ENCODE measurements at places on chromosomes 7 and 10.
A peak's percentile ranks its signal among the peaks of the same experiment; 100 is the strongest.

DNA sequence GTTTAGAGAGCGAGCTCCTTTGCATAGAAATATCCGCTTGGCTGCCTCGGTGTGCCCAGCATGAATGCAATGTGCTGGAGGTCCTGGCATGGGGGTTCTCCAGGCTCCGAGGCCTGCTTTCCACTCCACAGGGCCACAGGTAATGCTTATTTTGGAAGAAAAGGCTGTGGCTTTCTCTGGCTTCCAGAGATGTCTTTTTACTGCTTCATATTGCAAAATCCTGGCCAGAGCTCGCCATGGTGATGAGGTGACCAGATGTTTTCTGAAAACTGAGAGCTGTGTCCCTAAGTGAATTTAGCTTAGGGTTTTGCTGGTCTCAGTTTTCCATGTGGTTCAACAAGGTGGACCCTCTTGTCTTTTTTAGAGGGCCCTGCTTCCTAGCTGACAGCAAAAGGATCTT lies 65.2 kb downstream of the BMPER start:
- no peak for DNase-seq

- peak; percentile 41 for DNase-seq
Observed at GRCh38 chr7:116210345-116211005, at the start of gene TES. Gene TES (plus strand): TSS chr7:116210539. CDS start chr7:116210708, 169 bp downstream.

DNA sequence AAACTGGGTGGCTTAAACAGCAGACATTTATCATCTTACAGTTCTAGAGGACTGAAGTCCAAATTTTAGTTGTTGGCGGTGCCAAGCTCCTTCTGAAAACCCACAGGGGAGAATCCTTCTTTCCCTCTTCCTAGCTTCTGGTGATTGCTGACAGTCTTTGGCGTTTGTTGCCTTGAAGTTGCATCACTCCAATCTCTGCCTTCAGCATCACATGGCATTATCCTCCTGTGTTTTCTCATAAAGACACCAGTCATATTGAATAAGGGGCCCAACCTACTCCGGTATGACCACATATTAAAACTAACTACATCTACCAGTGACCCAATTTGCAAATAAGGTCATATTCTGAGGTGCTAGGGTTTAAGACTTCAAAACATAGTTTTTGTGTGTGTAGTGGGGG lies 472.1 kb upstream of the IGFBP3 start:
- DNase-seq, result no peak

- DNase-seq, result peak; percentile 32
Observed at GRCh38 chr7:5296611-5297226, 14.0 kb downstream of the SLC29A4 start.

DNA sequence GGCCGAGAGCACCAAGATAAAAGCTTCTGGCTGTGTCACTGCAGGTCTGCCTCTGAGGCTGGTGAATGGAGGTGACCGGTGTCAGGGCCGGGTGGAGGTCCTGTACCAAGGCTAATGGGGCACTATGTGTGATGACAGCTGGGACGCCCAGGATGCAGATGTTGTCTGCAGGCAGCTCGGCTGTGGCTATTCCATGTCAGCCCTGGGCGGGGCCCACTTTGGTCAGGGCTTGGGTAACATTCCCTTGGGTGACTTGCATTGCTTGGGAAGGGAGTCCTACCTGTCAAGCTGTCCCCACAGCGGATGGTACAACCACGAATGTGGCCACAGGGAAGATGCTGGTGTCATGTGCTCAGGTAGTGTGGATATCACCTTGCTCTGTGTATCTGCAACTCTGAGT lies 8.0 kb downstream of the DMBT1 start:
- no peak for DNase-seq

DNA sequence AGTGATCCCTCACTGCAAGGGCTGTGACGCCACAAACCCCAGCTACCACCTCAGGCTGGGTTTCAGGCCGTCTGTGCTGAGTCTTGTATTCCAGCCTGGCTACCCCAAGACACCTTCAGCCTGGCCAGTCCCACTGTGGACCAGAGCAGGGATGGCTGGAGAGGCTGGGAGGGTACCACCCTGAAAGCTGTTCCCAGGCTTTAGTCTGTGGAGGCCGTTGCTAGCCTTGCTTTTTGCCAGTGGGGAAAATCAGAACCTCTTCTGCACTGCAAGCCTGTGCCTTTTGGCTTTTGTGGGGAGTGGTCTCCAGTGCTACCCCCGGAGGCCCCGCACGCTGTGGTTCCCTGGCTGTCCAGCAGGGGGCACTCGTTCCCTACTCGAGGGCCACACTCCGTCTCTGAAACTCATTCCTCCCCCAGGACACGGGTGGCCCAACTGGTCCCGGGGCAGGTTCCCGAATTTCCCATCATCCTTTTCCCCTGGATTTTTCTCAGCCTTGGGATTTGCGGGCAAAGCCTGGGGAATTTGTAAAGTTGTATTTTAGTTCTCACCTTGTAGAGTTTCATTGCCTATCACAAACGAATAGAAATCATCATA lies 128.4 kb upstream of the BTBD16 start:
- peak; percentile 15 for DNase-seq

- no peak for DNase-seq
Observed at GRCh38 chr10:43343126-43343525, 28.3 kb upstream of the FXYD4 start.

GRCh38 chr7:105782391-105783042 lies 93.9 kb downstream of the ATXN7L1 start:
- no peak for DNase-seq

DNA sequence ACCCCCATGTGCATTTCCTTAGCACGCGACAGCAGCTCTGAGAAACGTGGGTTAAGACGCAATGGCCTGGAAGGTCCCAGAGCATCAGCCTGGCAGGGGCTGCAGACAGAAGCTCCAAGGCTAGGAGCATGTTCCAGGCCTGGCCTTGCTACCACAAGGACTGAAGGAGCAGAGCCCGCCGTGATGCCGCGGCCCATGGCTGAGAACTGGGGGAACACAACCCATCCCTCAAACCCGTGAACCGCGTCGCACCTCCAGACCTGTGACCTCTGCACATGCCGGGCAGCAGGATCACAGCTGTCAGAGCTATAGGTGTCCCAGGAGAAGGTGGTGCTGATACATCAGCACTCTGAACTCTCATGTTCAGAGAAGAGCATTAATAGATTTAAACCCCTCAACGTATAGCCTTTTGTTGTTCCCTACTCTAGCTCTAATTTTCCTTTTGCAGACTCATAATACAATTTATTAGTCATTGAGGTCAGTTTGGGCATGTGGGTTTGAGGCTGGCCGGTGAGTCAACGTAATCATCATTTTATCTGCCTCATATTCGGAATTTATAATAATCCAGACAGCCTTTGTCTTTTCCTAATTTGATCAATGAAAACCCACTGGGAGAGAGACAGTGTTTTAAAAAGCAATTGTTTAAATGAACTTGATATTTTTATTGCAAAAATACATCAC lies 222.5 kb upstream of the TCERG1L start:
- DNase-seq, result no peak

- no peak for DNase-seq
Observed at GRCh38 chr7:88346357-88346756, 39.7 kb upstream of the STEAP4 start.

GRCh38 chr10:17668435-17669184 lies 24.7 kb downstream of the STAM start:
- no peak for DNase-seq

DNA sequence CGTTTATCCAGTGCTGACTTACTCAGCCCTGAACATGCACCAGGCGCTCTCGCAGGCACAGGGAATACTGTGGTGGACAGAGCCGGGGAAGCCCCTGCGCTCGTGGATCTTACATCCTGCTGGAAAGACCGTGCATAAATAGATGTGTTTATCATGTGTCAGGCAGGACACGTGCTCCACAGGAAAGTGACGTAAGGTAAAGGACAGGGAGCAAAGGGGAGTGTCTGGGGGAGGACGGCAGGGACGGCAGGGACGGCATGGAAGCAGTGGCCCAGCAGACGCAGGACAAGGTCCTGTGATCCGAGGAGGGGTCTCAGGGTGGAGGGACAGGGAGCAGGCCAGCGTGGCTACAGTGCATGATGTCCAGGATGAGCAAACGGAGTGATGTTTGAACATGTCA lies 410.5 kb downstream of the PAXIP1 start:
- DNase-seq, result no peak

DNA sequence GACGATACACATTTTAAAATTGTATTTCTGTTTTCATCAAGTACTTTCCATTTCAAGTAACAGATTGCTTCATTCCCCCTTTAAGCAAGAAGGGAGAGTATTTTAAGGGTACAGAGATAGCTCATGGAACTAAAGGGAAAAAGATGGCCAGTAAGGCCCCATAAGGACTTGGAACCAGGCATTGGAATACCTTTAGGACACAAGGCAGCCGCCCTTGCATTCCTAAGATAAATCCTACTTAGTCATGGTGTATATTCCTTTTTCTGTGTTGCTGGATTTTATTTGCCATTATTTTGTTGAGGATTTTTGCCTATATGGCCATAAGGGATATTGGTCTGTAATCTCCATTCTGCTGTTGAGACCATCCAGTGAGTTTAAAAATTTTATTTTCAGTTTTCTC lies 49.2 kb downstream of the BTRC start:
- DNase-seq, result no peak

DNA sequence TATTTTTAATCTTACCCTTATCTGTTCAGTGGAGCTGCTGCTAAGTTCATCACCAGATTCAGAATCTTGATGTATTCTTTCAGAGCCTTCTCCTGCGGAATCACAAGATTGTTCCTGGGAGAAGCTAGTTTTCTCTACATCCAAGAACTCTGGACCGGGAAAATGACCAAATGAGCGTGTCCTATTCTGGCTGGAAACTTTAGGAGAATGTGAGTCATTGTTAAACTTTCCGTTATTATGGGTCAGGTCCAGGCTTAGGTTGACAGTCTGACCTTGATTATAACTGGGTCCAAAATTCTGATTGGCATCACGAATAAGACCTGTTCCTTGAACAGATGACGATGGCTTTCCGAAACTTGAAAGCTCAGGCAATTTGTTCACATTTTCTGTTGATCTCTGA lies 20.5 kb downstream of the ARHGAP12 start:
- DNase-seq, result no peak

- no peak for DNase-seq
Observed at GRCh38 chr10:96136810-96137209, 6.7 kb downstream of the ZNF518A start.

- DNase-seq, result no peak
Observed at GRCh38 chr7:149868623-149869290, 5.0 kb upstream of the ATP6V0E2 start.

DNA sequence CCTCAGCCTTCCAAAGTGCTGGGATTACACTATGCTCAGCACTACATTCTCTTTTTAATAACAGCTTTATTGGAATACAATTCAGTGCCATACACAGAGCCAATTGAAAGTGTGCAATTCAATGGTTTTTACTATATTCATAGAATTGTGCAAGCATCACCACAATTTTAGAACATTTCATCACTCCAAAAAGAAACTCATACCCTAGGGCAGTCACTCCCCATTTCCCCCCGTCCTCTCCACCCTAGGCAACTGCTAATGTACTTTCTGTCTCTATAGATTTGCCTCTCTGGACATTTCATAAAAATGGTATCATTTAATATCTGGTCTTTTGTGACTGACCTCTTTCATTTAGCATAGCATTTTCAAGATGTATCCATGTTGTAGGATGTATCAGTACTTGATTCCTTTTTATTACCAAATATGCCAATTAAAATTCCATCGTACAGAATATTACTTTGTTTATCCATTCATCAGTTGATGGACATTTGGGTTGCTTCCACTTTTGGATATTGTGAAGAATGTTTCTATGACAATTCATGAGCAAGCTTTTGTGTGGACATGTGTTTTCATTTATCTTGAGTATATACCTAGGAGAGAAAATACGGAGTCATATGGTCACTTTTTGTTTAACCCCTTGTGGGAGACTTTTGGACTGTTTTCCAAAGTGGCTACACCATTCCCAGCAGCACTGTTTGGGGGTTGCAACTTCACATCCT lies 6.3 kb upstream of the XPNPEP1 start:
- DNase-seq, result no peak

GRCh38 chr10:101311185-101312066 lies 42.5 kb upstream of the BTRC start:
- no peak for DNase-seq

GRCh38 chr10:101602761-101603398 lies 14.8 kb downstream of the DPCD start:
- DNase-seq, result peak; percentile 37

DNA sequence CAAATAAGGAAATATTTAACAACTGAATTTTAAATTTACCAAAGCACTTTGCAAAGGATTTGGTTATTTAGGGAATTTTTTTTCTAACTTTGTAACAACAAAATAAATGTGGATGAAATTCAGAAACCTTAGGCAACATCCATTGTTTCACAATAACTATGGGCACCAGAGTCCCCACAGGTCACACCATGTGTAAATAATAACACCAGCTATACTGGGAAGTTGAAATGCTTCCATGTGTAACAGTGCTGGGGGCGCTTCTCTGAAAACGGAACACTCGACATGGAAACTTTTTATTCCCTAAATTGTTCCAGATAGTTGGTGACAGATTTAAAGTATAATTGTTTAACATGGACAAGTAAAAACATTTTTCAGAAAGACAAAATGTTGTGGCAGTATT lies 818.6 kb downstream of the TNS3 start:
- DNase-seq, result no peak

DNA sequence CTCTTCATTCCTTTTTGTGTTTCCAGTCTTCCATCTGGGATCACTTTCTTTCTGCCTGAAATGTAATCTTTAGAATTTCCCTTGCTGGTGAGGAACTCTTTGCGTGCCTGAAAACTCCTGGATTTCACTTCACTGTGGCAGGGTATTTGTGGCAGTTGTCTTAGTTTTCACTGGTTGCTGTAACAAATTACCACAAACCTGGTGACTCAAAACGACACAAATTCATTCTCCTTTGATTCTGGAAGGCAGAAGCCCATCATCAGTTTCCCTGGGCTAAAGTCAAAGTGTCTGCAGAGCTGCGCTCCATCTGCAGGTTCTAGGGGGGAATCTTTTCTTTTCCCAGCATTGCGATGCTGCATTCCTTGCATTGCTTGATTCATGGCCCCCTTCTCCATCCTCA lies 109.3 kb downstream of the RBM20 start:
- DNase-seq, result no peak

DNA sequence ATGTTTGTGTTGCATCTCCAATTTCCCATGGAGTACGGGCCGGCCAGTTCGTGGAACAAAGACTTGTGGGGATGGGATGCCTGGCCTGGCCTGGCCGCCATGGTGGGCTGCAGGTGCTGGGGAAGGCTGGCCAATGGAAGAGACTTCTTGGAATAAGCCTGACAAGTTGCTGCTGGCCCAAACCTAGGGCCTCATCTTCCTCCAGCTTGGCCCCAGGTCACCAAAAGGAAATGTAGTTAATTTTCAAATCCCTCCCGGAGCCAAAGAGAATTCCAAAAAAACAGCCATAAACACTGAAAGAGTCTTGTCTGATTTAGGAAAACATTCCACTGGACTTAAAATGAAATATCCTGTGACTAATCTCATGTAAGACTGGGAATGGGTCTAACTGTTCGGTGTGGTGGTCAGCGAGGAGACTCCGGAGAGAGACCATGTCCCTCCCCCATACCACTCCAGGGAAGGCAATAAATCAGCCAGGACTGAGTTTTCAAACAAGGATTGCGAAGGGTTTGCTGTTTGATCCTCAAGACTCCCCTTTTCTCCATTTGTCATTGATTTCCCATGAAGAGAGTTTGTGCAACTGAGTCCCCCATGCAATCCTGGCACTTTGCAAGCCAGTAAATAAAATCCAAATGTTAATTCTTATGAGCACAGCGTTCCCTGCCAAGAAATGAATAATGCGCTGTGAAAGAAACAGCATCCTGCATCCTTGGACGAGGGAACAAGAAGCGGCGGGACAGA lies 128.7 kb upstream of the HABP2 start:
- no peak for DNase-seq

All from stimulated activated CD8-positive, alpha-beta memory T cell treated with anti-CD3 and anti-CD28 coated beads, Interleukin-7, amount 100 ng/mL, for 24 hours (primary cell).